ENCODE measurements at places on chromosomes 5 and 9.

DNA sequence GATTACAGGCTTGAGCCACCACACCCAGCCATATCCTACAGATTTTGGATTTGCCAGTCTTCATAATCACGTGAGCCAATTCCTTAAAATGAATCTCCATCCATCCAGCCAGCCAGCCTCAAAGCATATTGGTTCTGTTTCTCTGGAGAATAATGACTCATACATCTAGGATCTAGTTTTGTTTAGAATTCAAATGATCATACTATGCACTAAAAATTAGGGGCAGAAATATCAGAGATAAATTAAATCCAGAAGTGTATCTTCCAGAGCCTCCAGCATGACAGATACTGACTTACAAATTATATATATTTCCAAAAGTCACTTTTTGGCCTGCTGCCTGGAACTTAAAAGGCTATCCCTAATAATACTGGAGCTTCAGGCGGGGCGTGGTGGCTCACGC, 119.1 kb upstream of the NR5A1 start:
- no peak for DNase-seq

- DNase-seq, result peak; percentile 66
These were observed at the start of gene MEF2C for GRCh38 chr5:88883059-88883835. MEF2C (minus strand) TSS chr5:88883184; CDS start chr5:88823788, 59,396 bp downstream.

DNA sequence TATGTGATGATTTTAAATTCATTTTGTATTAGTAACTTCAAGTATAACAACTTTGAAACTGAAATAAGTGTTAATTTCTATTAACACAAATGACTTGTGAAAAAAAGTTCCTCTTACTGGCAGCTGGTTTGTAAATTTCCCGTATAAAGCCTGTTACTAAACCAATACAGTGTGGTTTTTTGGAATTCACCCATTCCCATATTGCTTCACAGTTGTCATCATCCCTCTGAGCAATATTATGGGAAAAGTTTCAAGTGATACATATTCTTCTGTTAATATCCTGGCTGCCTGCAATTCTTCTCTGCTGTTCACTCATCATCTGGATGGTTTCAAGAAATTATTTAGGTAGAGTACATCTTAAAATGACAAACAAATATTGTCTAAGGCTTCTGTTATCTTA, 1185.1 kb upstream of the C9orf72 start:
- DNase-seq, result no peak

- DNase-seq, result peak; percentile 68
These were observed 50.3 kb downstream of the SLC22A5 start for GRCh38 chr5:132419502-132420468.

DNA sequence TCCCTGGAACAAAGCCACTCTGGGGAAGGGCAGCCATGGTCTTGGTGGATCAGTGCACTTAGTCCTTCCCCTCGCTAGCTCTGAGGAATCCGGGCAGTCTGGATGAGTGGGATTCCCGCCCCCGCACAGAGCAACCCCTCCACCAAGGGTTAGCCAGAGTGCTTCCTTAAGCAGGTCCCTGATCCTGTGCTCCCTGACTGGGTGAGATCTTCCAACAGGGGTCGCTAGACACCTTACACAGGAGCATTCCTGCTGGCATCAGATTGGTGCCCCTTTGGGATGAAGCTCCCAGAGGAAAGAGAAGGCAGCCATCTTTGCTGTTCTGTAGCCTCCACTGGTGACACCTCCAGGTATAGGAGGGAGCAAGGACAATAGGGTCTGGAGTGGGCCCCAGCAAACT, 228.8 kb downstream of the AP3B1 start:
- no peak for DNase-seq

DNA sequence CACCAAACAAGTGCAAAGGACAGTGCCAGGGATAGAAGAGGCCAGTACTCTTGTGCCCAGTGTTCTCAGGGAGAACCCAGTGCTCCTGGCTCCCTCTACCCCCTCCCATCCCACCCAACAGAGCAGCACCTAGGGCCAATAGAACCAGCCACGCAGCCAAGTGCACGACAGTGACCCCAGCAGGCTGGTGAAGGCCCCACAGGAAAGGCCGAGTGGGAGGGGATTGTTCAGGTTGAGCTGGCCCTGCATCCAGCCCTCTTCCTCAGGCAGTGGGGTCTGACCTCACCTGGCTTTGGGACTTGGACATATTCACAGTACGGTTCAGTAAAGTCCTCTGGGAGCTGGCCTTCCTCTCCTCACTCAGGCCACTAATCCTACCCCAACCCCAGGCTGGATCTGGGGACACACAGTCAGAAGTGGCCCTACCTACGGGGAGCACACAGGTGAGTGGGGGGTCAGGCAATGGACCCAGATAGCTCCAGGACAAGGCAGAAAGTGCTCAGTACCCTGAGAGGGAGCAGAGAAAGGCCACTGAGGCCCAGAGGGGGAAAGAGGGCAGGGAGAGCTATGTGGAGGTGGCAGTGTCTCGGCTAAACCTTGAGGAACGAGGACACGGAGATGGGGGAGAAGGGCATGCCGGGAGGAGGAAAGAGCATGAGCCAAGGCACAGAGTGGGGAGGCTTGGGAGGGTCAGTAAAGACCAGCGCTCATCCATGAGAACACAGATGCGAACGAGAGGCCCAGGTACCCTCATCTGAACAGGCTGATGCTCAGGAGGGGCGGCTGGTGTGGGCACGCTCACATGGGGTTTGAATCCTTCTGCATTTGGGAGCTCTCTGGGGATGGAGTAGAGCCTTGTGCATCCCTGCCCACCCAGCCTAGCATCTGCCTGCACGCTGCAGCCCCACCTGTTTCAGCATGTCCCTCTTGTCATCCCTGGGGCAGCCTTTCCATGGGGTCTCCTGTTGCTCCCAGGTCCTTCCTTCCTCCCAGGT, 25.6 kb downstream of the POLR1E start:
- DNase-seq, result no peak

- no peak for DNase-seq
These were observed 136.1 kb upstream of the ANKH start for GRCh38 chr5:15007646-15008045.

DNA sequence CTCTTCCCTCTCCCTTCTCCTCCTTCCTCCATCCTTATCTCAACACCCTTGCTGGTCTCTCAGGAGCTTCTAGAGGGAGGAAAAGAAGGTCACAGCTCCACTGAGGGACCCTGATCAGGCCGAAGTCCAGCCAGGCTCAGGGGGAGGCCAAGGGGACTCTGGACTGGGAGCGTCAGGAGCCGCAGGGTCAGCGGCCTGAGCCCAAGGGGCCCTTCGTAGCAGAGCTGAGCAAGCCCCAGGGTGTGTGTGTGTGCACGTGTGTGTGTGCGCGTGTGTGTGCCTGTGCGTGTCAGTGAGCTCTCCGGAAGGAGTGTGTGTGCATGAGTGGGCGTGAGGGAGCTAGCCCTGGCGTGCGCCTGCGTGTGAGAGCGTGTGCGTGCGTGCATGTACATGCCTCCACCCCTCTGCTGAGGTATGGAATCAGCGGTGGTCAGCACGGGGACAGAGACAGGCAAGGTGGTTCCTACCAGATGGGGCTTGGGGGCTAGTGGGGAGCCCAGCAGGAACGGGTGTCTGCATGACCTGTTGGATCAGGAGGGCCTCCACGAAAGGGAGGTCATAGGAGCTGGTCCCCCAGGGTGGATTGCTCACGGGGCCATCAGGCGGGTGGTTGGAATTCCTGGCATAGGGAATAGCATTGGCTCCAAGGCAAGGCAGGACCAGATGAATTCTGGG, 10.0 kb upstream of the AGPAT2 start:
- DNase-seq, result no peak

GRCh38 chr9:123978981-123979380, 32.6 kb upstream of the LHX2 start:
- DNase-seq, result no peak

DNA sequence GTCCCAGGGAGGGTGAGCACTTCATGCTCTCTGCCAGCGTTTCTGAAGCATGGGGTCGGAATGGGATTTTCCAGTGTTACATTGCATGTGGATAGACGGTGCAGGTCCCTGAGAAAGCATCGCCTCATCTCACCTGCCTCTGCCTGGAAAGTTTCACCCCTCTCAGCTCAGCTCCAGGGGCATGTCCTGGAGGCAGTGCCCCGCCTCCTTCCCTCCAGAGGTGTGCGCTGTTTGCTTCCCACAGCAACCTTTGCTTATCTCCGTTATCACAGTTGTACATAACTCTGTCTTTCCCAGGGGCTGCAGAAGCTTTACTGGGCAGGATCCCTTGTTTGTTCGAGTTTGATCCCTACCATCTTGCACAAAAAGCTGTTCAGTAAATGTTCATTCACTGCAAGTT, 10.7 kb upstream of the CREBRF start:
- no peak for DNase-seq

DNA sequence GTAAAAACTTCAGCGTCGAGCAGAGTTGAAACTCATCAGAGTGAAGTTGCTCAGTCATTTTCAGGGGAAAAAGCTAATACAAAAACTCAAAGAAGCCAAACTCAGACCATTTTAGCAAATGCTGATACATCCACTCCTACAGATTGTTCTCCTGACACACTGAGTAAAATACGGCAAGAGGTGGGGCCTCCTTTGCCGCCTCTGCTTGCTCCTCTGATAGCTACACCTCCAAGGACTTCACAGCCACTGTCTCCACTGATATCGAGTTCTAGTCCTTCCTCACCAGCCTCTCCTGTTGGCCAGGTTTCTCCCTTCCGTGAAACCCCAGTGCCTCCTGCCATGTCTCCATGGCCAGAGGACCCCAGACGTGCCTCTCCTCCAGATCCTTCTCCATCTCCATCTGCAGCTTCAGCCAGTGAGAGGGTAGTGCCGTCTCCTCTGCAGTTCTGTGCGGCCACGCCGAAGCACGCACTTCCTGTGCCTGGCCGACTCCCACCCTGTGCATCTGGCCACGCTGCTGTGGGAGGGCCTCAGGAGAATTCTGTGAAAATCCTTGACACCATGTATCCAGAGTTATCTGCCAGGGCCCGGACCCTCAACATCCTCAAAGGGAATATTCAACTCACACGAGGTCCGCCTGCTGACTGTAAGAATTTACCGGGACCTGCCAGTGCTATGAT, 41.7 kb downstream of the ICE1 start:
- DNase-seq, result no peak

- no peak for DNase-seq
These were observed 91.8 kb upstream of the MTAP start for GRCh38 chr9:21710548-21711191.

- no peak for DNase-seq
These were observed 245.4 kb downstream of the EBF1 start for GRCh38 chr5:158854260-158854783.

DNA sequence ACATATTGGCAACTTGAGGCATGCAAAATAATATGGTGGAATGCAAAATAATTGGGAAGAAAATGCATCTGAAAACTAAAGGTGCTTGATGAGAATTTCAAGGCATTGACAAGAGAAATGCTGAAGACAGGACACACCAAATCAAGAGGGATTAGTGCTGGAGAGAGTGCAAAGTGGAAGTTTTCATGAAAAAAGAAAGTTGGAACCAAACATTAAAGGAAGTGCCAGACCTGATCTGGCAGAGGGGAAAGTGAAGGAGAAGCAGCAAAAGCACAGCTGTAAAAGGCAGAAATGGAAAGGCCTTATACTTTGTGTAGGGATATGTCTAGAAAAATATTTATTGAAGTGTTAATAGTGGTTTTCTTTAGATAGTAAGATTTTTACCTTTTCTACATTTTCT, 35.3 kb upstream of the FYB1 start:
- no peak for DNase-seq

All from memory B cell (primary cell).